ENCODE measurements at places on chromosomes 6 and 20. TPM values are rescaled to one million over a fixed set of nuclear protein-coding genes. Genes with fewer than 3 reads are reported as not detected.
A peak's percentile ranks its signal among the peaks of the same experiment; 100 is the strongest.

- no peak for DNase-seq
These were observed 335.7 kb downstream of the NRN1 start for GRCh38 chr6:5670811-5671561.

DNA sequence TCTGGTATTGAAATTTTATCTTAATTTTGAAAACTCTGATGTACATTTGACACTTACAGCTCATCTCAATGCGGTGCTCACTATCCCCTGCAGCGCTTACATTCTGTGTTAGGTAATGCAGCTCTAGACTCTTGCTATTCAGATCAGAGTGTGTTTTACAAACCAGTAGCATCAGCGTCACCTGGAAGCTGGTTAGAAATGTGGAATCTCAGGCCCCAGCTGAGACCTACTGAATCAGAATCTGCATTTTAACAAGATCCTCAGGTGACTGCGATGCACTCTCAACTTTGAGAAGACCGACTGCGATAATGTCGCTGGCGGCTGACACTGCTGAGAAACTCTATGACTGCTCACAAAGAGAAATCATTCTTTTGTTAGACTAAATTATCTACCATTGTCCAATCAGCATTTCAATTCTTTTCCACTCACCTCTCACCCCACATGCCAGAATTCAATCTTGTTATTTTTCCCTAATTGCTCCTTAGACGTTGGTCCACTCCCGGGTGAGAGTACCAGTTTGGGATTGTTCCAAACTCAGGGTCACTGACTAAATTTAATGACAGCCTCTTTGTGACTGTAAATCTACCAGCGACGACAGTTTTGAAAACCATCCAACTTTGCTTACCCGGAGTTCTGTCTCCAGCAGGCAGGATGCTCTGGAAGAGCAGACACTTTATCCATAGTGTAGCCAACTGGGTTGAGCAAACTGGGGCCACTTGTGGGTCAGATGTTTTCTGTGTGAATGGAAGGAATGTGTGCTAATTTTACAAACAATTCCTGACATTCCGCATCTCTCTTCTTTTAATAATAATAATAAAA is 140.1 kb upstream of the BTBD3 start:
- DNase-seq: no peak

- DNase-seq: no peak
These were observed 14.5 kb upstream of the TFB1M start for GRCh38 chr6:155328539-155329459.

GRCh38 chr6:132964101-132964867 is 149.9 kb downstream of the RPS12 start:
- no peak for DNase-seq

DNA sequence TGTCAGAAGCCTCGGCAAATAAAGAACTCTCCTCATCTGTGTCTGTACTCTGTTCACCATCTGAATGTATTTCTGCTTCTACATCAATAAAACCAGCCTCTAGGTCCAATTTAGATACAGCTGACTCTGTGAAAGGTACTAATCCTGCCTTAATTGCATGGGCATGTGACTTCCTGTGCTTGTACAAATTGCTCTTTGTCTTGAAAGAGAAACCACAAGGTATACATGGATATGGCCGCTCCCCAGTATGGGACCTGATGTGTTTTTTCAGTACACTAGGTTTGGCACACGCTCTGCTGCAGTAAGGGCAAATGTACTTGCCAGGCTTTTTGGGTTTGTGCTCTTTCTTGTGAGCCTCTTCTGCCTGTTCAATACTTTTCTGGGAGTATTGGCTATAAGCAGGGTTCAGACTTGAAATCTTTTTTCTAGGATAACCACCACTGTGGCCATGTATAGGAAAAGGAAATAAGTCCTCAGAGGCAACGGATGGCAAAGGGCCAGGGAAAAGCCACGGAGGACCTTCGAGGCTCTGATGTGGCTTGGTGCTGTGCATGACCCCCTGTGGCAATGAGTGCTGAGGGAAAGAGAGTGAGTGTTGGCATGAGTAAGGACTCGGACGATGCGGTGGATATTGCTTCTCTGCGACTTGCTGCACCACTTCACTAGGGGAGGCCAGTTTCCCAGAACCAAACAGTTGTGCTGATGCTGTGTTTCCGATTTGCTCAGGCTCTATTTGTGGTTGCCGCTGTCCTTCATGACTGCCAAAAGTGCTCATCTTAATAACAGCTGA is 170.9 kb downstream of the HIVEP2 start:
- no peak for DNase-seq

DNA sequence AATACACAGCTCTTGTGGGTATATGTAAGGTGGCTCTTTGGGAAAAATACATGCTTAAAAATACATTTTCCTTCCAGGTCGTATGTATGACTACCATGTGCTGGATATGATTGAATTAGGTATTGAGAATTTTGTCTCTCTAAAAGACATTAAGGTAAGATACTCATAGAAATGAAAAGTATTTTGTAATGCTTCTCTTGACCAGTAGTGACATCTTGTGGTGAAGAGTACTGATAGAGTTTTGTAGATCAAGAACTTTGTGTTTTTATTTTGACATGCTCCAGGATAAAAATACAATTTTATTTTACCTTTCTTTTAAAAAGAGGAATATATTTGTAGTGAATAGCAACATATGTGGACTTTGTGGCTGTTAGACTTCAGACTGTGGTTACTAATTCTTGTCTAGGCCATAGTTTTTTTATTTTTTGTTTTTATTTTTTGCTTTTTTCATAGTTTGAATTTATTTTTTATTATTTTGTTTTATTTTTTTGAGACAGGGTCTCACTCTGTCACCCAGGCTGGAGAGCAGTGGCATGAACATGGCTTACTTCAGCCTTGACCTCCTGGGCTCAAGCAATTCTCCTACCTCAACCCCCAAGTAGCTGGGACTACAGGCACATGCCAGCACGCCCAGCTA is 17.9 kb downstream of the RPF2 start:
- no peak for DNase-seq

GRCh38 chr6:143745166-143746133 is 67.7 kb downstream of the PHACTR2 start:
- DNase-seq: no peak

- DNase-seq: no peak
These were observed 28.8 kb downstream of the OGFRL1 start for GRCh38 chr6:71317441-71317840.

DNA sequence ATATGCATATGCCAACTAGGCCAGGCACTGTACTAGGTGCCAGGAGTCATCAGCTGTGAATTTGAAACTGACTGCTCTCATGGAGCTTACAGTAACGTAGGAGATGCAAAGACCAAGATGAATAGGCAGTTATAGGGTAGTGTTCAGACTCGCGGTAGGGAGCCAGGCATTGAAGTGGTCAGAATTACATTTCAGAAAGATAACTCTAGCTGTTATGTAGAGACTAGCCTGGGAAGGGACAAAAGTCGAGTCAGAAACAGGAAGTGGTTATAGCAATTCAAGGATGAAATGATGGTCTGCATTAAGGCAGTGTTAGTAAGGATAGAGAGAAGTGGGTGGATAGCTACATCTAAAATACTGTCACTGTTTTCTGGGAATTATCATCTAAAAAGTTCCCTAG is 56.6 kb downstream of the PCMT1 start:
- DNase-seq: no peak

DNA sequence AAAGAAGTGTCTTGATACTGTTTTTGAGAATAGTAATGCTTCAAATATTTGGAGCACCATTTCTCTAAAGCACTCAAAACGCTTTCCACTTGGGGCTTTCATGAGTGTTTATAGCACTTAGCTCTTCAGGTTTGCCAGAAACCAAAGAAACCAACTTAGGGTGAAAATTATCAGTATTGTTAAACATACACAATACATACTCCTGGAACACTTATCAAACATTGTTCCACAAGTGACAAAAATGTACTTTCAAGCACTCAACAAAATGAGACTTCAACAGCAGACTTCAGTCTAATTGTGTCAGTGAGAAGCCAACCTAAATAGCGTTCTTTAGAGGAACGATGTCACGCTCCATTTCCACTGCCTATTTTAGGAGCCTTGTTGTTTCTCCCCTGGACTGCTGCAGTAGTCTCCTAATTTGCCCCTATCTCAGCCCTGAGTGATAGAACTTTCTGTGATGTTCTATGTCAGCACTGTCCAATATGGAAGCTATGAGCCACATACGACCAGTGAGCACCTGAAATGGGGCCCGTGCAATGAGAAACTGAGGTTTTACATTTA is 461.3 kb downstream of the KIF16B start:
- DNase-seq: no peak

DNA sequence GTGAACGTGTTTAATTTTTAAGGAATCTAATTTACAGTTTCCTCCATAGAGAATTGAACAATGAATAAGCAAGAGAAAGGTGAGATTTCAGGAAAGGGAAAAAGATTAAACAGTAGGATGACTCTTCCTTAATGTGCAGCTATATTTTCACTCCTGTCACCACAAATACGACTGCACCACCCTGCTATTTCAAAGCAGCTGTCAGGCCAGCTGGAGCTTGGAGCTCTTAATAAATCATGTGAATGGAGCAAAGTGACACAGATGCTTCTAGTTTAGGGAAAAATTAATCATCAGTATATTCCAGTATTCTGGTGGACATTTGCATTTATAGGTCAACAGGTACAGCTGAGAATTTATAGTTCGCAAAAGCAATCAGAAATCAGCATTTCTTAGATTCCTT is 56.5 kb upstream of the PKIB start:
- no peak for DNase-seq

GRCh38 chr6:1841136-1841535 is 231.4 kb downstream of the FOXC1 start:
- DNase-seq: no peak

DNA sequence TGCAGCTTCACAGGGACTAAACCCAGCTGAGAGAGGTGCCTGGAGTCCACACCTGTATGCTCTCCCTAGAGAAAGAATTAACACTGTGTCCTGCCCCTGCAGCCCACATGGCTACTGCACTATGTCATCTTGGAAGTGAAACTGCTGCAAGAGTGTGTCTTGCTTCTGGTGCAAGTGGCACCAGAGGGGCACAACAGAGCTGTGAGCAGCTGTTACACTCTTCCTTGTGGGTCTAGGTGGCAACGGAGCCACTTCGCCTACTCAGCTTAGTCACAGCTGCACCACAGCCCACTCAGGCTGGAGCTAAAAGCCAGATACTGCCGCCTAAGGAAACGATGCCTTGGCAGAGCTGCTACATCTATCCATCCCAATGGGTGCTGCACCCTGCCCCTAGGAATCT is 391.4 kb downstream of the COL12A1 start:
- DNase-seq: no peak

- DNase-seq: no peak
These were observed 73.6 kb upstream of the TRAF3IP2 start for GRCh38 chr6:111679126-111679858.

DNA sequence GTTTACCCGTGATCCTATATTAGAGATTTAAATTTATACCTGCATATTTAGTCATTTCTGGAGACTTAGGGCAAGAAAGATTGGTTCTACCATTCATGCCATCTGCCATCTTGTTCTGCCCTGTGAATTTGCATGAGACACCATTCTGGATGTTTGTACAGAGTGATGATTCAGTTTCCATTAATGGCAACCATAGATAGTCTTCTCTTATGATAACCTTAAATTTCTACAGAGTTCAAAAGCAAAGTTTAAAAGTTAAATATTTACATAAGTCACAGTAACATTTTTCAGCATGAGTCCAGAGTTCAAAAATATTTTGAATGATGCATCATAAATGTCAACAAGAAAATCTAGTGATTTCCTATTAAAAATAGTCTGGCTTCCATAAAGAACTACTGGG is 23.2 kb downstream of the PLCB1 start:
- no peak for DNase-seq

DNA sequence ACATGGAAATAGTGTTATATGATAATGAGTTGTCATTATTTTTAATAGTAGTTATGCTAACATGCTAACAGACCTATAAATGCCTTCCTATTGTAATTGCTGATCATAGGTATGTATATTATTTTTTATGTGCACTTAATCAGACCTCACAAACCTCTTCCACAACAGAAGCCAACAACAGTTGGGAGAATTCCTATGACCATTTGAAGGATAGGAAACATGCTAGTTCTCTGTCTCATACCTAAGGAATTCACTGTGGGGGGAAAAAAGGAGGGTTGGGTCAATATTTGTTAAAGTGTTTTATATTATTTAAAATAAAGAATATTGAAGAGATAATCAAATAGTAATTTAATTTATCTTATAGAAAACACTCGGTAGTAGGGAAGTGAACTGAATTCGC is 990.9 kb downstream of the EPHA7 start:
- no peak for DNase-seq

DNA sequence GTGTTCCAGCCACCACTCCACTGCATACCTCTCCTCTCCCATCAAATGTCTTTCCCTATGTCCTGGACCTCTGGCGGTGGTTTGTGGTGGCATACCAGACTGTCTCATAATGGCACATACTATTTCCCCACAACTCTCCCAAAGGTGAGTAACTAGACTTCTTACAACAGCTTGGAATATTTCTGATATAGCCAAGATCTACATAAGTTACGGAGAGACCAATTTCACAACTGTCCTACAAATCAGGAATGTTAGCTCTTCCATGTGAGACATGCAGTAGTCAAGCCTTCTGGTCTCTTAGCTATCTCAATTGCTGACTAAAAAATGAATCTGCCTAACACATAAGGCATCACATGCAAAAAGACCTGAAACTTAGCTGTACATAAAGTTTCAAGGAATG is 588.9 kb downstream of the RNF144B start:
- DNase-seq: no peak

DNA sequence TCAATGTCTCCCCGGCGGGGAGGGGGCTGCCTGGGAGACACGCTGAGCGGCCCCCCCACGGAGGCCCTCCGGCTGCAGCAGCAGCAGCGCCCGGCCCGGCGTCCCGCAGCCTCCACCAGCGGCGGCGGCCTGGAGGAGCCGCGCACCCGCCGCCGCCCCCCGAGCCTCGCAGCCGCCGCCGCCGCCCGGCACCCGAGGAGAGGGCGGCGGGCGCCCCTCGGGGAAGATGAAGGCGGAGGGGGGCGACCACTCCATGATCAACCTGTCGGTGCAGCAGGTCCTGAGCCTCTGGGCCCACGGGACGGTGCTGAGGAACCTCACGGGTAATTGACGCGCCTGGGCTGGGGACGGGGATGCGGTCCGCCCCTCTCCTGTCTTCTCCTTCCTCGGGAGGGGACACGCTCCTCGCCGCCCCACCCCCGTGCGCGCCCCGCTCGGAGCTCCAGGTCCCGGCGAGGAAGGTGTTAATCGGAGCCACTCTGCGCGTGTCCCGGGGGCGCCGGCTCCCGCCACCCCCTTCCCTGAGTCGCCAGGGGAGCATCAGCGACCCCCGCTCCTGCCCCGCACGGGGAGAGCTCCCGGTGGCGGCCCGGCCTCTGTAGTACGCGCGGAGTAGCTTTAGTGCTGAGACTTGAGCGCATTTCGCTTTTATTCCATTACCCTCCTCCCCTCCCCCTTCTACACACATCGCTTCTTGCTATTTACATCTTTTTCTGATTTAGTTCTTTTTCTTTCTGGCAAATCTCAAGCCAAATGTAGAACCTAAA is 686 bp downstream of the TMEM170B start:
- DNase-seq: peak; percentile 67

- DNase-seq: peak; percentile 86
These were observed at the start of gene PRDM1 for GRCh38 chr6:106085984-106086813. PRDM1 (plus strand) TSS chr6:106086336; CDS start chr6:106086554, 218 bp downstream.

The GINS1 gene
- 0.28 TPM for total RNA-seq

The ARMH2 gene
- total RNA-seq: not detected

The PTPRK gene
- total RNA-seq: 46.7 TPM

The DDX27 gene
- 27.5 TPM for total RNA-seq

The TFAP2D gene
- total RNA-seq: not detected

The VSX1 gene
- total RNA-seq: not detected

The HAO1 gene
- total RNA-seq: not detected

The HMGA1 gene
- 6.9 TPM for total RNA-seq

The TMEM217 gene
- not detected for total RNA-seq

The FAM50B gene
- 15.3 TPM for total RNA-seq

The FLRT3 gene
- 6.4 TPM for total RNA-seq

The GSS gene
- total RNA-seq: 23.2 TPM

The WASF1 gene
- 34.9 TPM for total RNA-seq
